Lung (tissue), 17 donors: ENCODE measurements at places on chromosomes 3 and 15. TPM values are rescaled to one million over a fixed set of nuclear protein-coding genes. Genes with fewer than 3 reads are reported as not detected.

The SERPINI2 gene
- total RNA-seq, result 5.2 TPM

The CADM2 gene
- 0.21 TPM for total RNA-seq

GRCh38 chr15:39869858-39870515 is 50.1 kb downstream of the GPR176 start:
- H3K36me3 ChIP-seq, result no peaks in the 10 kb centered on the region
- no peak overlapping the region for H3K27ac ChIP-seq
- no peak overlapping the region for H3K4me3 ChIP-seq
- no peaks in the 10 kb centered on the region for H3K4me1 ChIP-seq

- no peaks in the 10 kb centered on the region for H3K4me1 ChIP-seq
- no peak overlapping the region for H3K4me3 ChIP-seq
- peaks cover 2% of the 10 kb centered on the region for H3K36me3 ChIP-seq
- H3K27me3 ChIP-seq, result no peaks in the 10 kb centered on the region
- DNase-seq, result no peak
These were observed 53.5 kb downstream of the PFN2 start for GRCh38 chr3:149917124-149917667.

- no peak overlapping the region for H3K27ac ChIP-seq
- H3K36me3 ChIP-seq, result no peaks in the 10 kb centered on the region
- H3K27me3 ChIP-seq, result no peaks in the 10 kb centered on the region
- no peak for DNase-seq
- peaks cover 7% of the 10 kb centered on the region for H3K4me1 ChIP-seq
These were observed 7.4 kb upstream of the SLCO2A1 start for GRCh38 chr3:134037168-134037567.

- no peaks in the 10 kb centered on the region for H3K4me1 ChIP-seq
- DNase-seq, result no peak
- no peaks in the 10 kb centered on the region for H3K27me3 ChIP-seq
- no peak overlapping the region for H3K4me3 ChIP-seq
These were observed 55.4 kb upstream of the ALDH1A3 start for GRCh38 chr15:100824211-100824610.
